ENCODE measurements at places on chromosomes 6 and 20.
A peak's percentile ranks its signal among the peaks of the same experiment; 100 is the strongest.

- peak; percentile 11 for DNase-seq
Observed at GRCh38 chr6:132715204-132715603, 1.3 kb upstream of the VNN1 start.

DNA sequence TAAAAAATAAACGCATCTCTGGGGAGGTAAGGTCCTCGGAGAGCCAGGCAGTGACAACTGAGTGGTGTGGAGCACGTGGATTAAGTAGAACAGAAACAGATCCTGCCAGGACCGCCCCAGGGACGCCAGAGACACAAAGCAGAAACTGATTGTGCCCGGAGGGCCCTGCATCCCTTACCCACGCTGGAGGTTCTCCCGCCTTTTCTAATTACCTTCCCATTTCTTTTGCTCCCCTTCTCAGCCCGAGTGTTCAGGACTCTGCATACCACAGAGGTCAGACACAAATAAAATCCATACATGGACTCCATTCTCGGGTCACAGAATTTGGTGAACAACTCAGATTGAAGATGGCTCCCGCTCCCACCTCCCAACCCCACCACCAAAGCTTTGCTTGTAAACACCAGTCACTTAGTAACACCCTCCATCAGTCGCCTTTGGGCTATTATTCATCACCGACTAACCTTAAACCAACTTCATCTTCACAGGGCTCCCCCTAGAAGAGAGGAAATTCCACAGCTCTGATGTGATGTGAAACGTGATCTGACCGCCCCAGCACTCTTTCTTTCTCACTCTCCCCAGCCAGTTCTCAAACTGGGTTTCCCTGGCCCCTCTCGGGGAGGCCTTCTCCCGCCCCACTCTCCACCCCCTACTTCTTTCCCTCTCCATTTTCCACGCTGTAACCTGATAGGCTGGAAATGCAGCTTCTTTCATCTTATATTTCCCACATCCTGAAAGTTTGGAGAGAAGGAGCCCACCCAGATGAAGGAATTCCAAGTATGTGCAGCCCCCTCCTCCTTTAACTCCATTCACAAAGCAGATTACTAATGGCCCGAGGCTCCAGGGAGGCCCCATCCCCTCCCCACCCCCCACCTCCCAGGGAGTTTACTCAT lies 32.5 kb upstream of the PIM1 start:
- peak; percentile 76 for DNase-seq

- DNase-seq: no peak
Observed at GRCh38 chr6:98833057-98833306, 1.4 kb upstream of the POU3F2 start.

DNA sequence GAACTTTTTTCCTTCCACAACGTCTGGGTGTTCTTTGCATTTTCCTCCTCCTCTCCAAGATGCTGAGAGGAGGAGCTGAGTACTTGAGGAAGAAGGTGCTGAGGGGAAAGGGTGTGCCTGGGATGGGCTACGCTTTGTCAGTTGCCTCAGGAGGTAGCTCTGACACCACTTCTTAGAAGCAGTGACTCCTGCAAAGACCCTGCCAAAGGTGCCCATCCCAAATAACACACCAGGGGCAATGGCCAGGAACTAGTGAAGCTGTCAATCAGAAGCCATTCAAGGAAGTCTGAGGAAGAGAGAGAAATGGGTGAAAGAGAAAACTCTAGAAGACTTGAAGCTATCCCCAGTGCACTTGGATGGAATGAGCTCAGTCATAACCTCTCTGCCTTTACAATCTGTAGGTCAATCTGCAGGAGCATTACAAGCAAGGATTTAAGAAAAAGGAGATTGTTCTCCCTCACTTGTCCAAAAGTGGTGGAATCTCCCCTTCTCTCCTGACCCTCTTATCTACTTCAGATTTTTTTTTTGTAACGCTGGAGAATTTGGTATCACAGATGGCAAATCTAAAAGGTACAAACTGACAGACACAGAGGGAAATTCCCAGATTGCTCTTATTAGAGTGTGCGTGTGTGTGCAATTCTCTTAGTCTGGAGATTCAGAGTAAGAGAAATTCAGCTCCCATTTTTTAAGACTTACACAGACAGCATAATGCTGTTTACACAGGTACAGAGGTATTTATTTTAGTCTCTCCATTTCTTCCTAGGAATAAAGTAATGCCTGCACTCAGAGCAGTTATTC lies 242.6 kb downstream of the GMPR start:
- DNase-seq: no peak

DNA sequence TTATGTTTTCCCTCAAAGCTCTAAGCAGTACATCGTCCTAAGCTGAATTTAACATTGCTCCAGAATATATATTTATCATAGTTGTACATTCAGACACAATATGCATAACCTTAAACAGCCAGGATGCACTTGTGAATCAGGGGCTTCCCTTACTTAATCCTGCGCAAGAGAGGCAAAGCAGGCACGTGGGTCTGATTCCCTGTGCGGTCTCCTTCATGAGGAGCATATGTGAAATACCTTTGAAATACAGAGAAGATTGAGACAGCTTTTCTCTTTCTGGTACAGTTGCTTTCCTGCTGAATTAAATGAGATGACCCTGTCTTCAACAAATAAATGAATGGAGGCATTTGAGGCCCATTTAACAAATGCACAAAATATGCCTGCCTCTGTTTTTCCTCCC lies 1.5 kb downstream of the HTR1E start:
- DNase-seq: no peak

GRCh38 chr6:144895313-144896278 lies 610.5 kb downstream of the UTRN start:
- DNase-seq: no peak

DNA sequence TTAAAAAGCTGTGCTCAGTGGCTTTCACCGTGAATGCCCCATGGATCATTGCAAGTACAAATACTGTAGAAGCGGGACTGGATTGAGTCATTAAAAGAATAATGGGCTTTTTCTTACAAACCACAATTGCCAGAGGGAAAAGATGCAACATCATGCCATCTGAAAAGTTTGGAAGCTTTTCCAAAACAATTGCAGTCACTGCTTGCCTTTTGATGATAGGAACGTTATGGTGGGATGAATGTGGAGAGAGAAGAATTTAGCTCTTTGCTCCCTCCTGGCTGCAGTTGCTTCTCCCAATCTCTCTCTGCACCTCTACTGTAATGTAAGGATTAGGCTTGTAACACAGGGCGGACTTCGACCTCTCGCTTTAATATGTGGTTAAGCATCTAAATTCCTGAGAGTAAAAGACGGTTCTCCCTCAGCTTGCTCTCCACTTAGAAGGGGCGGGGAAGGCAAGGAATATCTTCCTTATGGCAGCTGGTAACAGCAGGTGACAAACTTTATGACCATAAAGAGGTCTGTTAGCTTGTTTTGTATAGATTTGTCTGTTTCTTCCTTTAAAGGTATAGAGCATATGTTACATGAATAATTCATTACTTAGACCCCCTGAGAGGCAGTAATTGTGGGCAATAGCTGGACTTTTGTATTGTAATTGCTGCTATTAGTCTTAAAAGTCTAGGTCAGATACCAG lies 376.1 kb downstream of the UTRN start:
- DNase-seq: no peak
